ENCODE measurements at places on chromosomes 11 and 22.

DNA sequence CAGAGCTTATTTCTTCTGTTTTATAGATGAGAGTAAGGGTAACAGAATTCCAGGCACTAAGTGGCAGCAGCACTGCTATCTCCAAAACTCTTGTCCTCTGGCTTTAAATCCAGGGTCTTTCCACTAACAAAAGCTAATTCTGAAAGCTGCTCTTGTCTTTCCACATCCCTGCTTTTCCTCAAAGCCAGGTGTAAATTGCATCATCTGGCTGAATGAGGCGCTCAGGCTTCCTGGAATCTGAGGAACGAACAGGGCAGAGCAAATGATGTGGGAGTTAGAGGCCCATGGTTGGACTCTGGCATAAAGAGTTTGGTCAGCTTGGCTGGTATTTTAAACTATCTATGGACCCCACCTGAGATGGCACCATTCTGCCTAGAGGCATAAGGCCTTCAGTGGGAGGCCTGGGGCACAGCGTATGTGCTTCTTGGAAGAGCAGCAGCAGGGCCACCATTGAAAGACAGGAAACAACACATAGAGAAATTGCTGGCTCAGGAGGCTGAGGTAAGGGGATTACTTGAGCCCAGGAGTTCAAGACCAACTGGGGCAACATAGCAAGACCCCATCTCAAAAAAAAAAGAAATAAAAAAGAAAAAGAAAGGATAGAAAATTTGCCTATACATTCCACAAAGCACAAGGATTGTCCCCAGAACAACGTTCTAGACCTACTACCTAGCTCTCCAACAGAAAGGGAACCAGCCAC lies 1.9 kb downstream of the KCNJ5 start:
- no peak for DNase-seq

DNA sequence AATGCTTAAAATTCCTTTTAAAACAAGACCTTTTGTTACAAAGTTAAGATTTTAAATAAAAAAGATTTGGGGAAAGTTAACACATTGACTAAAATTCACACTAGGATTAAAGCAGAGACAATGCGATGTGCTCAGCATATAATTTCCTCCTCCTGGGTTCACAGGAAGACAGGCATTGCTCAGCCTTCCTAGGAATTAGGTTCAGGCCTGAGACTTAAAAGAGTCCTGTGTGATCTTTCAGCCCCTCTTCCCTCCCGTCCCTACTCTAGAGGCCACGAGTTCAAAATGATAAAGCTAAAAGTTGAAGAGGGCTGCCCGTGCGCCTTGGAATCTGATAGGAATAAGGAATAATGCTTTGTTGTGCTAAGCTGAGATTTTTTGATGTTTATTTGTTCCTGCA lies 218.6 kb downstream of the KIRREL3 start:
- DNase-seq = no peak

GRCh38 chr11:130022799-130023198 lies 20.2 kb upstream of the PRDM10 start:
- DNase-seq = no peak

DNA sequence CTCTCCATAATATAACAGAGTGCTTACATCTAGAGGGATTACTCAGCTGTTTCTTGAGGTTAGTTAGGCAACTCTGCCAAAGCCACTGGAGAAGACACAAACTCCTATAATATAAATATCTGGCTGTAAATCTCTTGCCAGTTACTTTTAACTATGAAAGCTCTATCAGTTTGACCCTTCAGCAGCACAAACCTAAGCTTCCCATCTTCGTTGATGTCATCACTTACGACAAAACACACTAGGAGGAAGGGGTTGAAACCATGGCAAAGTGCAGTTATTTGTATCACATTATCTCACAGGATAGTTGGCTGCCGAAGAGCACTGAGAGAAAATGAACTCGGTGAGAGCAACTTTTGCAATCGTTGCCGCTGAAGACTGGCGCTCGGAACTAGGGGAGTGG lies 922.1 kb downstream of the OPCML start:
- no peak for DNase-seq

GRCh38 chr22:27480487-27480886 lies 321.1 kb downstream of the MN1 start:
- no peak for DNase-seq

- no peak for DNase-seq
These were observed 60.9 kb upstream of the HSPA8 start for GRCh38 chr11:123122852-123123251.

DNA sequence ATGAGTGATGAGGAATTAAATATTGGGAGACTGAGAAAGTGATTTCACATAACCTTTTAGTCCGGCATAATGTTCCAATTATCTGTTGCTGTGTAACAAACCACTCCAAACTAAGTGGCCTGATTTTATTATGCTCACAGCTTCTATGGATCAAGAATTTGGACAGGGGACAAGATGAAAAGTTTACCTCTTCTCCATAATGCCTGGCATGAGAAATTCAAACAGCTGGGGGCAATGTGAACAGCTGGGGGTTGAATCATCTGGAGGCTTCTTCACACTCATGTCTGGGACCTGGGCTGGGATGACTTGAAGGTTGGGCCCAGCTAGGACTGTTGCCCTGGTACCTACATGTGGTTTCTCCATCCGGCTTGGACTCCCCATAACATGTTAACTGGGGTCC lies 99.4 kb upstream of the DRD2 start:
- DNase-seq = no peak

- DNase-seq = no peak
These were observed 81.0 kb upstream of the FGF3 start for GRCh38 chr11:69899957-69900821.

- no peak for DNase-seq
These were observed 284.6 kb downstream of the GUCY1A2 start for GRCh38 chr11:106733635-106734034.

DNA sequence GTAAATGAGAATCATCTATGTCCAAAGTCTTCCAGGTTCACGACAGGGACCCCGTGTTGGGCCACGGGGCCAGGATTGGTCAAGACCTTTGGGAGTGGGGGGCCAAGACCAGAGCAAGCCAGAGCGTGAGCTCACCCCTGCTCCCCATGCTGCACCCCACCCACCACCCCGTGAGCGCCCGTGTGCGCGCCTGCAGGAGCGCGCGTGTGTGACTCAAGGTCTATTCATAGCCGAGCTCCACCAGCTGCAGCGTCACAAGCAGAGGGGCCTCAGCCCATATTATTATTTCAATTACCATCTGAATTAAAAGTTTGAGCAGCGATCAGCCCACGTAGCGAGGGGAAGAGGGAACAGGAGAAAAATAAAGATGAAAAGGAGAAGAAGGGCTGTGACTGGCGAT lies 5.2 kb downstream of the KCNJ4 start:
- no peak for DNase-seq

DNA sequence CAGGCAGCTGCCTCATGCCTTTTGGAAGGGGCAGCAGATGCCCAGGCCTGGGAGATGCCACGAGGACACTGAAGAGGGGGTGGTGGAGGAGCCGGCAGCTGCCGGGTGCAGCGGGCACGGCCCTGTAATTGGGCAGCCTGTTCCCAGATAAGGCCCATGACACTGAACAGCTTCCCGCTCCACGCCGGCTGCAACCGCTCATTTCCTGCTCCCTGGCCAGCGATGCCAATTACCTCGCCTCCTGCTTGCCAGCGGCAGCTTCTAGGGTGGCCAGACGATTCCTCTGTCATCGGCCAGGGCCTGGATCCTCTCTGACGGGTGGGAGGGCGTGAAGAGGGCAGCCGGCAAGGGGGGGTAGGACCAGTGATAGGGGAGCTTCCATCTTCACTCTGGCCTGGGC lies 22.8 kb downstream of the FLRT1 start:
- no peak for DNase-seq

GRCh38 chr11:66388780-66389386 lies 17.3 kb upstream of the SLC29A2 start:
- DNase-seq = no peak

- no peak for DNase-seq
These were observed 19.6 kb downstream of the BRD1 start for GRCh38 chr22:49807780-49808708.

GRCh38 chr11:16807306-16807705 lies 68.9 kb downstream of the C11orf58 start:
- no peak for DNase-seq

DNA sequence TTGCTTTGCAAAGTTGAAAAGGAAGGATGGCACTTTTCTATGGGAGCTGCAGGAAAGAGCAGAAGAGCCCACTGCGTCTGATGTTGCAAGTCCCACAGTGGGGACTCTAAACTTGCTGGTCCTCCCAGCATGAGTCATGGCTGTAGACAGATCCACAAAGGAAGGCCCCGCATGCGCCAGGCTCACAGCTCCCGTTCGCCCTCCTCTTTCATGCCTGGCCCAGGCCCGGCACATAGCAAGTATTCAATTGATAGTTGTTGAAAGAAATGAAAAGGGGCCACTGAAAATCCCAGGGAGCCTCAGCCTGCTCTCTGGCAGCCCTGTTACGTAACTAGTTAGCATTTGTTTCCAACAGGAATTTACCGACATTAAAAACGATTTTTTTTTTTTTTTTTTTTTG lies 18.9 kb downstream of the AP1B1 start:
- no peak for DNase-seq

DNA sequence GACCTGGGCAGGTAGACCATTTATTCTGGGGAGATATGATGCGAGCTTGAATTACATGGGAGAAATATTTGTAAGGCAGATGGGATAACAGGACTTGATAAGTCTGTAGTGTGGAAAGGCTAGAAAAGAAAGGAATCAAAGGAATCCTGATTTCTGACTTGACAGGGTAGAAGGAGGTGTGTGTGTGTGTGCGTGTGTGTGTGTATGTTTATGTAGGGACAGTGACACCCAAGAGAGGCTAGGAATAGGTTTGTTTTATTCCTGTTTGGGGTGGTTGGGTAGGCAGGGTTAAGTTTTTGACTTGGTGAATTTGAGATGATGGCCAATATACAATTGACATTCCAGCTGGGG lies 390 bp upstream of the HTATIP2 start:
- no peak for DNase-seq

DNA sequence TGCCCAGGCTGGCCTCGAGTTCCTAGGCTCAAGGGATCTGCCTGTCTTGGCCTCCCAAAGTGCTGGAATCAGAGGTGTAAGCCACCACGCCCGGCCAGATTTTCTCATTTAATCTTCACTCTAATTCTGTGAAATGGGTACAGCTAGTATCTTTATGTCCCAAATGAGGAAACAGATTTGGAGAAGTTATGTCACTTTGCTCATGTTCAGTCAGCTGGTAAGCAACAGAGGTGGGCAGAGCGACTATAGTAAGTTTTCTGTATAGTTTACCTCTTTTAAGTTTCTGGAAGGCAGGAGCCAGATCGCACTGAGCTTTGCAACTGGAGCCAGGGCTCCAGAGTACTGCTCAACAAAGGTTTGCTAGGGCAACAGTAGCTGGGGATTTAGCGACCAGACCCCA lies 33.2 kb downstream of the RCOR2 start:
- no peak for DNase-seq

DNA sequence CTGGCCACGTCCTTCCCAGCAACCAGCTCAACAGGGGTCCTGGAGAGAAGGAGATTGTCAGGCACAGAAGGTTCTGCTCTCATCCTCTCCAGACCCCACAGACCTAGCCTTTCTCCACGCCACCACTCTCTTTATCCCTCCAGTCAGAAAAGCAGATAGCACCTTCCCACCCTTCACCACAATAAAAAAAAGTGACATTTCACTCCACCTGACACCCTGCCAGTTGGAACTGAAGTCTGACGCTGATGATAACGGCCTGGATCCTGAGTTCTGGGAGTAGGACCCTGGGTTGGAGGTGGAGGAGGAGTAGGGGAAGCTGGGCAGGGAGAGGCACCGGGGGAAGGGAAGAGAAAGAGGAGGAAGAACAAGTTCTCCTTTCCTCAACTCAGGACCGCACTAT lies 127.5 kb upstream of the ANO1 start:
- no peak for DNase-seq

GRCh38 chr11:64020976-64021756 lies 14.6 kb upstream of the FLRT1 start:
- DNase-seq = no peak

GRCh38 chr22:40330615-40331014 lies 15.7 kb upstream of the ADSL start:
- DNase-seq = no peak

DNA sequence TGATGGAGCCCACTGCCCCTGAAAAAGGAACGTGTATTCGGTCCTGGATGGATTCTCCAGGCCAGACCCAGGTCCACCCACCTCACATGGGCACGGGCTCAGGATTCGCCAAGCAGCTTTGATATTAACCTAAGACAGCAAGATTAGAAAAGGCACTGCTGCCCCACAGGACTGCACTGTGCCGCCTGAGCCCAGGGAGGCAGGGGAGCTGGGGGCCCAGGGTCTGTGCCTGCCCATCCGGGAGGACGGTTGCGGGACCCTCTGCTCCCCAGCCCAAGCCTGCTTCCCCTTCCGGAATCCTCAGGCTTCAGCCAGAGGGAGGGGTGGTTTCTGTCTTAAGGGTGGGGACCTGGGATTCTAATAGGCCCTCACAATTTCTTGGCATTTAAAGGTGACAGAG lies 13.5 kb upstream of the VSIG10L2 start:
- DNase-seq = no peak

DNA sequence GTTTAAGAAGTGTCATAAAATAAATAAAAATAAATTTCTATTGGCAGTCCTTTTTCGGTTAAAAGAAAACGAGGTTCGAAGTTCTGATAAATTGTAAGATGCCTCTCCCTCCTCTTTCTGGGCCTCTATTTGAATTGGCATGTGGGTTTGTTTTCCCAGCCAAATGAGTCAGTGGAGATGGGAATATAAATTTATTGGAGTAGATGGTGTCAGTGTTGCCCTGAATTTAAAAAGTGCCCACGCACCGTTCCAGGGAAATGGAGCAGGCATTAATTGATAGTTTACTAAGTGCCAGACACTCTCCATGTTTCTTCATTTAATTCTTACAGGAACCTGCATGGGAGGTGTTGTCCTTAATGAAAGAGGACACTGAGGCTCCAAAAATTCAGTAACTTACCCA lies 119.2 kb downstream of the FEZ1 start:
- DNase-seq = no peak

- DNase-seq = peak; percentile 62
These were observed 52.4 kb upstream of the RBFOX2 start for GRCh38 chr22:36081023-36081431.

- DNase-seq = no peak
These were observed 117.3 kb downstream of the ETS1 start for GRCh38 chr11:128470081-128470480.

GRCh38 chr11:1586699-1587098 lies 1.6 kb upstream of the KRTAP5-1 start:
- DNase-seq = no peak

DNA sequence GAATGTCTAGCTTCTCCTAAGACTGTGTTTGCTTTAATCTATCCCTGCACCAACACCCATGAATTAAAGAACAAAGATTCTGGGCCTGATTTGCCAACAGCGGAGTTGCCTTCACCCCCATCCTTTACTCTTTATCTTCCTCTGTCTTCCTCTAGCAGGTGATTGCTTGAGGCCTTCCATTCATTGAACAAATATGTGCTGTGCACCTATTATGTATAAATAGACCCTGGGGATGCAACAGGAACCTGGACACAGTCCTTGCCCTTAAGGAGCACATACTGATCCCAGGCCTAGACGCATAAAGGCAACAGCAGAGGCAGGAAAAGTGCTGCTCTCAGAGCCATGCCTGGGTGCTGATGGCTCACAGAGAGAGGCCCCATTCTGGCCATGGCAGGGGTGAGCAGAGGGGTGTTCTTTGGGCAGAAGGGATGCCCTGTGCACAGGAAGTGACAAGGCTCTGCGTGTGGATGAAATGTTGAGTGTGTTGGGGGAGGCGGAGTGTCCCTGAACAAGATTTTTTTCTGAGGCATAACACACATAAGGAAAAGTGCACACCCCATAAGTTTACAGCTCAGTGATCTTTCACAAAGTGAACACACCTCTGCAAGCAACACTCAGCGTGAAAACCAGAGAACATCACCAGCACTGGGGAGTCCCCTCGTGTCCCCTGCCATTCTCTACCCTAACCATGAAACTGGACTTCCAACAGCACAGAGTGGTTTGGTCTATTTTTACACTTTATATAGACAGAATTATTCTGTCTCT lies 145.9 kb downstream of the GRIK4 start:
- no peak for DNase-seq
